CD4-positive, alpha-beta T cell treated with Interleukin-6 at 100 ng/mL for 8 hours (primary cell): ENCODE measurements at places on chromosomes 7 and 10.

- DNase-seq: no peak
Observed at GRCh38 chr7:64747802-64748201, 46.4 kb upstream of the ZNF138 start.

DNA sequence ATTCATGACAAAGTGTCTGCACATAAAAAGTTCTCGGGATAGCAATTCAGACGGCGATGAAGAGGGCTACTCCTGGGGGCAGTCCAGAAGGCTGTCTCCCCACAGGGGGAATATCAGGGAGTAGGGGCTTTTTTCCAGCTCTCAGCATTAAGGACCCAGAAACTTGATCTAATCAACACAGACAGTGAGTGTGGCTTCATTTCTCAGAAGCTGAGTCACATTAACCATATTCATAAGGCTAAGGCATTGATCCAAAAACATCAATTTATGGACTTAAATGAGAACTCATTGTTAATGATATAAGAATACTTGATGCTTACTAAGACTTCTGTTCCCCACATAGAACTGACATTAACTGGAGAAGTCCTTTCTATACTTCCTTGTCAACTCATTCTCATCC lies 87.5 kb upstream of the AOAH start:
- no peak for DNase-seq

GRCh38 chr7:46383605-46384004 lies 462.5 kb upstream of the IGFBP3 start:
- DNase-seq: no peak

GRCh38 chr10:83957168-83957947 lies 182.0 kb upstream of the GHITM start:
- no peak for DNase-seq

DNA sequence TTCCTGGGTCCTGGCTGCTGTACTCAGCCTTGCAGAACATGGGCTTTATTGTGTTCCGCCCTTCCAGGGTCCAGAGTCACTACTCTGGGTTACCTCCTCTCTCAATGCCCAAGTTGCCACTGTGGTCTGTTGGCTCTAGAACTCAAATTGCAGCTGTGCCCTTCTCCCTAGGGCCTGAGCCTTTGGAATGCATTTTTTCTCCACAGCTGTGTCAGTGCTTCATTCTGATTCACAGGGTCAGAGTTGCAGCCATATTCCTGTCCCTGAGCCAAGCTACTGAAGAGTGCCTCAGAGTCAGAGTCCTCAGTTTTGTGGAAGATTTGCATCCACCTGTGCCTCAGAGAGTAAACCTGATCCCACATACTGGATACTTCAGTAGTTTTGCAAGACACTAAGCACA lies 167.5 kb downstream of the ITGB1 start:
- DNase-seq: no peak

DNA sequence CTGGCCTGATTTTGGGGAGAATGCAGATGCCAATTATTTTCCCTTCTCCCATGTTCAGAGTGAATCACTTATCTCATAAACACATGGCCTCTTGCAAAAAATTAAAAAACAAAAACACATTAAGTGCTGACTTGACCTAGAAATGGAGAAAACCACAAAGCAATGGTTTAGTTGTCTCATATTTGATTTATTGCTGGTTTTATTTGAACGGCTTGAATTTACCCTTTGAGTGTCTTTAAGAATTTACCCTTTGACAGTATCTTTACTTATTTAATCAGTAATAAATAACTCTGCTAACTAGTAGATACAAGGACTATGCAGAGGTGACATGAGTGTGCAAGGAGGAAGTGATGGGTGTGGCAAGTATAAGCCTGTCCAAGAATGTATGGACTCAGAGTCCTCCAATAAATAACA lies 68.1 kb upstream of the GSDME start:
- DNase-seq: no peak

GRCh38 chr10:76983624-76984023 lies 654.0 kb downstream of the KCNMA1 start:
- DNase-seq: no peak

DNA sequence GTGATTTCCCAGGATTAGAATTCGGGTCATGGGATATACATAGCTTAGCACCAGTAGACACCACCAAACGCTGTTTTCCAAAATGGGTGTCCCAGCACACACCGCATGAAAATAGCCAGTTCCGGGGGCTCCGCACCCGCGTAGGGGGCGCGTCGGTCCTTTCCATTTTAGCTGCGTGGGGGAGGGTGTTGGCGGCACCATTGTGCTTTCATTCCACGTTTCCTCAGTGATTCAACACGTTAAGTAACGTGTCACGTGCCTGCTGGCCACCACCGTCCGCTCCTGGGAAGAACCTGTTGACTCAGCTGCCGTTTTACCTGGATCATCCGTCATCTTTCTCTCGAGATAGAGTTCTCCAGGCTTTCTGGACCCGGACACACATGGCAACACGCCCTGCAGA lies 25.6 kb upstream of the ADGRA1 start:
- DNase-seq: no peak

- no peak for DNase-seq
Observed at GRCh38 chr10:132291826-132292225, 15.9 kb downstream of the STK32C start.

- no peak for DNase-seq
Observed at GRCh38 chr10:73647875-73648651, 6.8 kb upstream of the MYOZ1 start.

DNA sequence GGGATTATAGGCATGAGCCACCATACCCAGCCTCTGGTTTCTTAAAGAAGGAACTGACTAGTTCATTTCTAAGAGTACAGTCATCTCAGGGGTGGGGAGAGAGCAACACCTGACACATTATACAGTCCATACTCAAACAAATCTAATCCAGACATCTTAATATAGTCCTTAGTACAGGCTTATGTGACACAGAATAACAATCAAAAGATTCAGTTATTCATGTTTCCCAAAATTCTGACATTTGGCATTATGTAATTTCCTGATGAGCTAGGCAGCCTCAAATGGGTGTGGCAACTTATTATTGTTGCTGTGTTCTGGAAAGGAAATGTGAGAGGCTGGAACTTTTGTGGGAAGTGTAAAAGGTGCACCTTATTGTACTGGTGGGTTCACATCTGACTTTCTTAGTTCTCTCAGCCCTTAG lies 116.3 kb downstream of the WDFY4 start:
- DNase-seq: no peak

DNA sequence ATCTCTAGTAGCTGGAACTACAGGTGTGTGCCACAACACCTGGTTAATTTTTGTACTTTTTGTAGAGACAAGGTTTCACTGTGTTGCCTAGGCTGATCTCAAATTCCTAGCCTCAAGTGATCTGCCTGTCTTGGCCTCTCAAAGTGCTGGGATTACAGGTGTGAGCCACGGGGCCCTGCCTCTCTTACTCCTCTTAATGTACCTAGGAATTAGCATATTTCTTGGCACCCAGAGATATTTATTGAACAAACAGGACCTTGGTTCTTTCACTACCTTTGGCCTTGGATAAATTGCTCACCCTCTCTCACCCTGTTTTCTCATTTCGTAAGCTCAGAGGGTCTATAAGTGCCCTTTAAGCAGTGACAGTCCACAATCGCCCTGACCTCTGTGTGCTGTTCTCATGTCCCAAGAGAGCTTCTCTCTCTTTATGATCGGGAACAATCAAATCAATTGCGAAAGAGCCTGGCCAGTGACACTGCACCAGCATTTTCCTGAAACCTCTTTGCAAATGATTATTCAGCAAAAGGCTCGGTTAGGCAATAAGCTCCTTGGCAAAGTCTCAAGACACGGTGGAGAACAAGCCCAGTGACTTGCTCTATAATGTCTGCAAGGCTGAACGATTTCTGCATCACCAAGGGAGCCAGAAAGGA lies 117.7 kb downstream of the APBB1IP start:
- DNase-seq: no peak

GRCh38 chr7:155228459-155228845 lies 69.2 kb upstream of the INSIG1 start:
- DNase-seq: no peak

DNA sequence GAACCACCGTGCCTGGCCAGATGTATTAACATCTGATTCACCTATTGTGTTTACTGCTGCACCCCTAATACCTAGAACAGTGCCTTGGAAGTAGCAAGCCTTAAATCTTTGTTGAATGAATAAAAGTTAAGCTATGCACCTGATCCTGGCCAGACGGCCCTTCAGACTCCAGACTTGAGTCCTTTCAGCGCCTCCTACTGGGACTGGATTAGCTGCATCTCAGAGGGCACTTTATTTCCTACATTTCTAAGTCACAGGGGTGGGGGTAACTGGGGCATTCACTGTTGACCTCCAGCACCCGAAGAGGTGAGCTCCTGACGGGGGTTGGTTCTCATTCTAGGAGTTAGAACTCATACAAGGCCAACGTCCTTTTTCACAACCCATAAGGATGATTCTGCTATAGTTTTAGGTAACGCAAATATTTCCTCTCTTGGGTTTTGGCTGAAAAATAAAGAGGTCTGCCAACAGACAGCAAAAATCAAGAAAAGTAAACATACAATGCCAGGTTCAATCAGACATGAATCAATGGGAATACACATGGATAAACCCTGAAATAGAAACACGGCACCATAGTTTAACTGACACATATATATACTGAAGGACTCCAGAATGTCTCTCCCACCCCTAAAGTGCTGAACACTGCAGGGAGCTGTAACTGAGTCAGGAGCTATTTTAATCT lies 48.0 kb upstream of the DLG5 start:
- no peak for DNase-seq

DNA sequence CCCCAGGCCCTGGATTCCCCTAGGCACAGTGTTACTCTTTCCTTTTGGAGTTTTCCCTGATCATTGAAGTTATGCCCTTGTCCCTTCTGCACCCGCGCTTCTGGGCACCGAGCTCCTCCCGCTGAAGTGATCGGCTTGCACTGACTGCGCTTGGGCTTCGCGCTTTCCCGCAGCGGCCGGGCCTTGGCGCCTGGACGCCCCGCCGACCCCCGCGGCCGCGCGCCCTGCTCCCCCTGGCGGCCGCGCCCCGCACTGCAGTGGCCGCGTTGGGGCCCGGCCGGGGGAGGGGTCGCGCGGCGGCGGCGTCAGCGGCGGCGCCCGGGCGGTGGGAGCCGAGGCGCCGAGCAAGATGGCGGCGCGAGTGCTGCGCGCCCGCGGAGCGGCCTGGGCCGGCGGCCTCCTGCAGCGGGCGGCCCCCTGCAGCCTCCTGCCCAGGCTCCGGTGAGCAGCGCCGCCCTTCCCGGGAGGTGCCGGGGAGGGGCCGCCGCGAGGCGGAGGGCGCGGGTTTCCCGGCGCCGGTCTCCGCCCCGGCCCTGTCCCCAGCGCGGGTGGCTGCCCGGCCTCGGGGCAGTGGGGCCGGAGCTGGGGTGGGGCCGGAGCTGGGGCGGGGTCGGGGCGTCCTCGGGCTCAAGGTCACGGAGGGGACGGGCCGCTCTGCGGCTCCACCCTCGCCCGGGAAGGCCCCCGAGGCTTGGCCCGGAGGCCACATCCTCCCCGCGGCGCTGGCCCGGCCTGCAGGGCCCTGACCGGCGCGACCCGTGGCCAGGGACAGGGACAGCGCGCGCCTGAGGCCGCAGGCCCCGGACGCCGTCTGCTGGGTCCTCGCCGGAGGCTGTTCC lies at the start of gene NIPSNAP2:
Gene NIPSNAP2 (plus strand): TSS at position 325 of the 839 bp plus-strand sequence. CDS start 25 bp downstream, at position 350.
- peak; percentile 37 for DNase-seq

GRCh38 chr10:34219753-34220548 lies 595.1 kb downstream of the PARD3 start:
- DNase-seq: no peak

- no peak for DNase-seq
Observed at GRCh38 chr7:158009886-158010285, 577.7 kb downstream of the PTPRN2 start.

DNA sequence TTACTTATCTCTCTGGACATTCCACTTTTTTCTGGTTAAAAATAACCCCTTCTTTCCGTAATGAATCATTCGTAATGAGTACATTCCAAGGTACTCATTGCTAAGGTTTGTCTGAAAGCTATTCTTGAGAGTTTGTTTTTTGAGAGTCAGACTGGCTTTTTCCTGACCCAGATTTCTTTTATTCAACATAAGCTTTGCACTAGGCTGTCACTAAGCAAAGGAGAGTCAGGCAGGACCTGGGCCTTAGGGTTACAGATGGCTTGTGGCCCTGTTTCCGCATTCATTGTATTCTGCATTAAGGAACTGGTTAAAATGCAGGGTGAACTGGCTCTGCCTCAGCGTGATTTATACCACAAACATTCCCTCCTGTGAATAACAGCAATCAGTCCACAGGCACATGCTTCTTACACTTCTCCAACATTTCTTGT lies 84.1 kb downstream of the POM121L12 start:
- DNase-seq: no peak

DNA sequence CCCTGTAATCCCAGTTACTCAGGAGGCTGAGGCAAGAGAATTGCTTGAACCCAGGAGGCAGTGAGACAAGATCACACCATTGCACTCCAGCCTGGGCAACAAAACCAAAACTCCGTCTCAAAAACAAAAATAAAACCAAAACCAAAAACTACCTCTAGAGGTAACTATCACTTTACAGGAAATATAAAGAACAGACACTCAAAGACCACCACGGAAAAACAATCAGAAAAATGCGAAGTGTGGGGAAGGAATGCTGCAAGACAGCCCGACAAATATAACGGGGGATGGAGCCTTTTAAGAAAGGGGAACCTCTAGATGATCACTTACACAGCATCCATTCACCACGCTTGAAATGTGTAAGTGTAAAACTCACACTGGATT lies 4.3 kb downstream of the HNRNPF start:
- no peak for DNase-seq

DNA sequence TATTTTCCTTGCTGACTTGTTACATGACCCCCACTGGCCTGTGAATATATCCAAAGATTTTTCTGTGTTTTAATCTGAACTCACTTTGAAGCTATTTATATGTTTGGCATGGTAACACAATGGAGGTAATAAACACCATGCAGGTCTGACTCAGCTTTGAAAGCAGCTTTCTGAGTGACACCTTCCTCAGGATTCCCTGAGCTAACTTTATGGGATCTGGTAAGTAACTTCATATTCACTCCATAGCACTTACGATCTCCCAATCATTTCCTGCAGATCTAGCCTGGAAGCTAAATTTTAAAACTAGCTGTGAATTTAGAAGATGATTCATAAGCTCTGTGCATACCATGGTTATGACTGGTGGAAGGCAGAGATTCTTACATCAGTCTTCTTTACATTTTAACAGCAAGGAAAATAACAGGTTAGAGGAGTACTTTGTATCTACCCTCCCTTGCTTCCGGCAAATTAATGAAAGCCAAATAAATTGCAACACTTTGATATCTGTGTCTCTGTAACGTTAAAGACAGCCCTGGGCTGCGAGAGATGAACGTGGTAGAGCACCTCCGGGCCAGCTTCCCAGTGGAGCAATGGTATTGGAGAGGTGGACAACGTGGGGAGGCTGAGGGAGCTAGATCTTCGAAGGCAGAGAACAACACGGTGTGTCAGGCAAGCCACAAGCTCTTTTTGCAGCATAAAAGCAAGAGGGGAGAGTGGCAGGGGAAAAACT lies 170.2 kb upstream of the KLF14 start:
- no peak for DNase-seq

DNA sequence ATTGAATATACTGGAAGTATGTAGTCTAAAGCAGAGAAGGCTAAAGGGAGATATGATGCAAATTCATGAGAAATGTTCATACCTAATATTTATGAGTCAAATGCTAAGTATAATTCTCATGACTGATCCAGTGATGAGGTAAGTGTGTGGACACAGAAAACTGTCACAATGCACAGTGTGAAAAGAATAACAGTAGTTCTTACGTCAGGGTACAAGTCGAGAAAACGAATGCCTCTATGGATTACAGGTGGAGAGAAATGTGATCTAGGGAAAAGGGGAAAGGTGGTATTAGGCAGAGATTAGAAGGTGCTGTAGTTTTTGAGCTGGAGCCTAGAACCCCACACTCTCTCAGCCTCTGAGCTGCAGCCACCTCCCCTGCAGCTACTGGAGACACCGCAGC lies 542.0 kb downstream of the CNTNAP2 start:
- DNase-seq: no peak
